ENCODE measurements at places on chromosomes 16 and 17.

DNA sequence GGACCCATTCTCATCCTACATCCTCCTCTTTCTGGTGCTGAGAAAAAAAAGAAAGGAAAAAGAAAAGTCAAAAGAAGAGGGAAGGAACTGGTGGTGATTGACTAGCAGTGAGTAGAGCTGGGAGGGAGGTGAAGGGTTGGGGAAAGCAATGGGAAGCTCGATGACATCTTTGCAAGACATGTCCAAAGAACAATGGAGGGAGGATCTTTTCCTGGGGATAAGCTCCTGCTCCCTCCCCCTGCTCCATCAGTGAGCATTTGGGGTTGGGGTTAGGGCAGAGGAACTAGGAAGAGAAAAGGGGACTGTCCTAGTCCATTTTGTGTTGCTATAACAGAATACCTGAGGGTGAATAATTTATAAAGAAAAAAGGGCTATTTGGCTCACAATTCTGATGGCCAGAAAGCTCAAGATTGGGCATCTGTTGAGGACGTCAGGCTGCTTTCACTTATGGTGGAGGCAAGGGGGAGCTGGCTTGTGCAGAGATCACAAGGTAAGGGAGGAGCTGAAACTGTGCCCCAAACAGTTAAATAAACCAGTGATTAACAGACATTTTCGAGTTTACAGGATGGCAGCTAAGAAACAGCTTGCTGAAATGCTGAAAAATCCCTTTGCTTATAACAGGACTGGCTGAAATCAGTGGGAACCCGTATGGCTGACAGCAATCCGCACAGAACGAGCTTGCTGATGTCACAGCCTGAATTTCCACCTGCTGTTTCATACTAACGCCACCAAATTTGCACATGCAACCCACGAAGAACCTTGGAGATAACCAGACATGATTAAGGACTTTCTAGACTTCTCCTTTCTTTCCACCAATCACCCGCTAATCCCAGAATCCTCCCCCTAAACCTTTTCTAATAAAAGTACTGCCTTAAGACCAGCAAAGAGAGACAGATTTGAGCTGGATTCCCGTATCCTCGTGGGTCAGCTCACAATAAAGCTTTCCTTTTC, 1.6 kb upstream of the ODF4 start:
- no peak for DNase-seq

GRCh38 chr17:7858522-7858810, 663 bp downstream of the CYB5D1 start:
- DNase-seq: peak; percentile 74

GRCh38 chr17:34616148-34616547, 36.8 kb downstream of the TMEM132E start:
- no peak for DNase-seq

GRCh38 chr16:2715519-2715918, 4.5 kb downstream of the PRSS27 start:
- no peak for DNase-seq

GRCh38 chr17:164303-165235, 16.9 kb downstream of the DOC2B start:
- DNase-seq: no peak

DNA sequence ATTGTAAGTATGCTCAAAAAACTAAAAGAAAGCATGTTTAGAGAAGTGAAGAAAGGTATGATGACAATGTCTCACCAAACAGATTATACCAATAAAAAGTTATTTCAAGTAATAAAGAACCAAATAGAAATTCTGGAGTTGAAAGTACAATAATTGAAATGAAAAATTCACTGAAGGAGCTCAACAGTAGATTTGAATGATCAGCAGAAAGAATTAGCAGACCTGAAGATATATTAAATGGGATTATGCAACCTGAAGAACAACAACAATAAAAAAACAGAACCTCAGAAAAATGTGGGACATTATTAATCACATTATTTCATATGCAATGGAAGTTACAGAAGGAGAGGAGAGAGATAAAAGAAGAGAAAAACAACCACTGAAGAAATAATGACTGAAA, 57.6 kb downstream of the ABCA8 start:
- no peak for DNase-seq

Data from coronary artery (tissue), 2 donors.